ENCODE measurements at places on chromosomes 6 and 20.

GRCh38 chr6:64683682-64684081, 1023.3 kb downstream of the EYS start:
- no peak for DNase-seq

GRCh38 chr20:2379511-2380229, 1.0 kb upstream of the TGM6 start:
- peak; percentile 5 for DNase-seq

DNA sequence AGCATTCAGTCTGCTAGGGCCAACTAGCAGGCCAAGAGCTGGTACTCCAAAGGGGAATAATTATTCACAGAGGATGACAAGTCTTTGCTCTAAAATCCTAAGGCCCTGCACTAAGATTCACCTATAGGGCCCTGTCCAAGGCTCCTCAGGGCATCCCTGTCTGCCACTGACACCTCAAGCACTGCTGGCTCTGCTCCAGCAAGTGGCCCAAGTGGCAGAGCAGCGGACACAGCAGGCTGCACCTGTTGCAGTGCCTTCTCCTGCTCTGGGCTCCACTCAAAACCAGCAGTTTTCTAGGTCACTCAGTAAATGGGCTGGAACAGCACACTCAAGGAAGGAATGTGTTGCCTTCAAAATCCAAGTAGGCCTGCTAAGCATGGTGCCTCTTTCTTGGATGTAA, 36.4 kb upstream of the SMOC2 start:
- DNase-seq: no peak

- DNase-seq: no peak
Observed at GRCh38 chr6:27148404-27148795, 99.1 kb upstream of the PRSS16 start.

DNA sequence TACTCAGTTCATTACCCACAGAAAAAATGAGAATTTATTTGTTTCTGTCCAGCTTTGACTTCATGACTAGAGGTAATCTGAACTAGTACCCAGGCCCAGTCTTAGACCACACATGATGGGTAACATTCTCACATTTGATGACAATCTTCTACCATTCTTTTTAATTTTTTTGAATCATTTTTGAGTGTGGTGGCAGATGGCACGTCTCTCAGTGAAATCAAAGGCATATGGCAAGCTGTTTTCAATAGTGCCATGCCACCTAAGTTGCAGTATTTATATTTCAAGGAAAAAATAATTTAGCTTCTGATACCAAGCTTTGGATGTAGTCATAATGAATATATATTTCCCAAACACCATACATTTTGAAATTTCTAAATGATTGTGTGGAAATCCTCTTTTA, 88.8 kb upstream of the HS3ST5 start:
- DNase-seq: no peak

DNA sequence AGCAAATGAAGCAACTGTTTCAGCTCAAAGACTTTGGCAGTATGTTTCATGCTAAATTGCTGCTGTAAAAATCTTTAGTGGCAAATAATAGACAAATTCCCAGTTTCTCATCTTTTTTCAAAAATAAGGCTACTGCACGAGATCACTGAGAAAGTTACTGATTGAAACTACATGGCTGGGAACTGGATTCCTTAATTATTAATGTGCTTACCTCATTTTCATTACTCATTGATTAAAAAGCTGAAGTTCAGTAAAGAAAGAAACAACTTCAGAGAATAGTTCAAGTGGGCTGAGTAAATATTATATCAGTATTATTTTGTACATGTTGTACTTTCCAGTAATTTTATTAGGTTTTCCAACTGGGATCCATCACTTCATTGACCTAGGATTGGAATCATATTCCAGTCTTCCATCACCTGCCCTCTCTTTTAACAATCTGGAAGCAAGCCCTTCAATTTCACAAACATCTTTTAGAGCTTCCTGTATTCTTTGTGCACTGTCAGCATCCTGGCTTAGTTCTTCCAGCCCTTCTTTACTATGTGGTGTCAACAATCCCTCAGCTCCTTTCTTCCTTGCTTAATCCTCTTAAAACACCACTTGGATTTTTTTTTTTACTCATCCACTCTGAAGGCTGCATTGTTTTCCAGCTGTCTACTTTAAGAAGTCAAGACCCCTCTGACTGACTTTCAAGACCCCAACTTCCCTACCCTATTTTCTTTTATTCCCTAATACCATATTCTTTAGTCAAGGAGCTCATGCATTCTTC, 4.3 kb downstream of the MEI4 start:
- no peak for DNase-seq

DNA sequence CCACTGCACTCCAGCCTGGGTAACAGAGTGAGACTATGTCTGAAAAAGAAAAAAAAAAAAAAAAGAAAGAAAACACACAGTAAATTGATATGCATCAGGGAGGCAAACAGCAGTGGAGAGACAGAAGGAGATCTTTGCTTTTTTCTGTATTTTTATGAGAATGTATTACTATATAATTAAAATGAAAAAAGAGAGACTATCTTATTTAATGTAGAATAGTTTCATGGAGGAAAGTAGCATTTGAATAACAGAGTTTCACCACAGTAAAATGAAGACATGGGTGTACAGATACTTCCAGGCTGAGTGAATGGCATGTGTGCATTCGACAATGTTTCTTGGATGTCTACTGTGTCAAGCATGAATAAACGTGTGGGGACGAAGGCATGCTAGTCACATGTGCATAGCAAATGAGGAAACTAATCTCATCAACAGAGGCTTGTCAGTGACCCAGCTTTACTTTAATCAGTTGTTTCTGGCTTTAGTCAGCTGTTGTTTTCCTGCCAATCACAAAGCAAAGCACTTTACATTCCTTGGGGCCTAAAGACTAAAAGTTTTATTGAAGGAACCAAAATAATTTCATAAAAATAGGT, 55.5 kb upstream of the ARMH2 start:
- no peak for DNase-seq

GRCh38 chr6:108870357-108870756, 22.1 kb downstream of the ARMC2 start:
- no peak for DNase-seq

- DNase-seq: peak; percentile 66
Observed at GRCh38 chr6:116370760-116371119, at the start of gene DSE. DSE (plus strand) TSS chr6:116370947; CDS start chr6:116399251, 28,304 bp downstream.

- no peak for DNase-seq
Observed at GRCh38 chr6:154899824-154900463, 95.2 kb upstream of the TIAM2 start.

DNA sequence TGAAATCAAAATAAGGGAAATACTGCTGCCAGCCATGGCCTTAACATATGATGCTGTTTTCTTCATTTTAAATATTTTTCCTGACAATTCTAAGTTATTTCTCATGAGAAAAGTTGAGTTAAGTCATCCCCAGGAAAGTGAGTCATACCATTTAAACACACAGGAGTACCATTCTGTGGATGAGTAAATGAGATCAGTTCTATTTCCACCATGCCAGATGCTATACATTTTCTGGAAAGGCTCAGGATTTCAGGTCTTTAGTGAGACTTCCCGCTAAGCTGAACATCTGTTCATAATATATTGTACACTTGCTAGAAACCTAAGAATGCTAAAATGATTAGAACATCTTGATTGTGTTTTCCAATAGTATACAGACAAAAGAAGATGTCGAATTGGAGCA, 256.2 kb upstream of the MANEA start:
- no peak for DNase-seq

DNA sequence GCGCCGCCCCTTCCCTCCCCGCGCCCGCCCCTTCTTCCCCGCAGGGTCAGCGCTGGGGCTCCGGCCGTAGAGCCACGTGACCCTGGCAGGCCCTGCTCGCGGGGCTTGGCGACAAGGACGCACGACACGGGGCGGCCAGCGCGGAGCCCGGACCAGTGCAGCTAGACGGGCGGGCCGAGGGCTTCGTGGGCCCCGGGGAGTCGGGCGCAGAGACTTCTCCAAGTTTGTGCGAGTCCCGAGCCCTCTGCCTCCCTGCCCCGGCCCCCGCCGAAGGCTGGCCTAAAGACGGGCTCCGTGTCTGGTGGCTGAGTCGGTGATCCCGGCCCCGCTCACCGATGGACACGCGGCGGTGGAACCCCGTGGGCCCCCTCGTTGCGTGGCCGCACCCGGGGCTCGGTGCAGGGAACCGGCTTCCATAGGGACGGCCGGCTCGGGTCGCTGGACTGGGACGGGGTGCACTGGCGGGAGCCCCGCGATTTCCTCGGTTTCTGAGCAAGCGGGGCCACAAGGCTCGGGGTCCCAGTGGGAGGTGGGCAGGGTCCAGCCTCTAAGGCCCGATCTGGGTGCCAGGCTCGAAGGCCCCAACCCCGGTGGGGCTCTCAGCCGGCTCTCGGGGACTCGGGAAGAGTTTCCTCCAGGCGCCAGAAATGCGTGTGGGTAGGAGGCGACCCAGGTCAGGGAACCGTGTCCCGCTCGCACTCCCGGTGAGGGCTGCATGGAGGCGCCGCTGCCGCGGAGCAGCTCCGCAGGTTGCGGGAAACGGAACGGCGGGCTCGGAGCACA, 452 bp upstream of the GATA5 start:
- DNase-seq: no peak

DNA sequence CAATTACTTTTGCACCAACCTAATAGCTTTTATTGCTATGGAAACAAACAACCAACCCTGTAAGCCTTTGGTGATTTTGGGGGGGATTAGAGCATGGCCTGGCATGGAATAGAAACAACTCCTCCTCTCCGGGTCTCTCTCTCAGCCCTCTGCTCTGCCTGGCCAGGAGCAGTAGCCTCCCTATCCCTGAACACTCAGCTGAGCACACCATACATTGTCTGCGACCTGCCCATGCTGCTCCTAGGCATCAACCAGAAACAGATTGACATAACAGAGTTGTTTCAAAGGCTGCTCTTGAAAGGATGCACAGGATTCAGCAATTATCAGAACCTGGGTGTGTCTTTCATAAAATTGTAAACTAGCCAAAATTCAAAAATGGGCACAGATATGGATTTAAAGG, 29.8 kb upstream of the SMIM28 start:
- no peak for DNase-seq

- no peak for DNase-seq
Observed at GRCh38 chr20:57605878-57606277, 14.3 kb downstream of the ZBP1 start.

- DNase-seq: no peak
Observed at GRCh38 chr6:157056275-157056674, 267.0 kb downstream of the TMEM242 start.

GRCh38 chr6:167683028-167683862, 143.5 kb upstream of the AFDN start:
- no peak for DNase-seq

GRCh38 chr6:129835691-129836090, 25.4 kb downstream of the TMEM244 start:
- no peak for DNase-seq

- no peak for DNase-seq
Observed at GRCh38 chr20:32252189-32252588, 25.3 kb upstream of the KIF3B start.

- DNase-seq: no peak
Observed at GRCh38 chr6:33985313-33985751, 160.6 kb downstream of the GRM4 start.

DNA sequence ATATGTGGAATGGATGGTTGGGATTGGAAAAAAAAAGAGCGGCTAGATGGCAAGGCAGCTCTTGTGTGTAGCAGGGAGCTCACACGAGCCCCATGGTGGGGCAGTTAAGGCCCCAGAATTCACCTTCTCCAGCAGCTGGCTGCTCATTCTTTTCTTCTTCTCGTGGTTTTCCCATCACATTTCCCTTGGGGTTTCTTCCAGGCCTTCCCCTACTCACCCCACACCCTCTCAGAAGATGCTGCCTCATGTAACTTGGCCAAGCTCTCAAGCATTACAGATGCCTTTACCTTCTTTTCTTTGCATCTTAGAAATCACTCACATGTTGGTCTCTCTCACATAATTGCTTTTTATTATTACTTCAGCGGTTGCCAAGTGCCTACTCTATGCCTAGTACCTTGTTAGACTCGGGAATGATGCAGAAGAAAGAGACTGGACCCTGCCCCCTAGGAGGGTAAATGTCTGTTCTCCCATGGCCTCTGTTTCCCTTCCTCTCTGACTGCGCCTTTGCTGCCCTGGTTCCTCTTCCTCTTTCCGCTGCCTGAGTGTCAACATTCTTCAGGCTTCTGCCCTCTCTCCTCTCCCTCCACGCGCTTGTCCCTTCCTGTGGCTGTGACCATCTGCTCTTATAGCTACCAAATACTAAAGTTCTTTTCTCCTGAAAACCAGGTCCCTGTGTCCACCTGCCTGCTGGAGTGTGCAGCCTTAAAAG, 28.6 kb downstream of the PPARD start:
- DNase-seq: no peak

GRCh38 chr6:144033816-144034735, 26.0 kb upstream of the PLAGL1 start:
- no peak for DNase-seq

DNA sequence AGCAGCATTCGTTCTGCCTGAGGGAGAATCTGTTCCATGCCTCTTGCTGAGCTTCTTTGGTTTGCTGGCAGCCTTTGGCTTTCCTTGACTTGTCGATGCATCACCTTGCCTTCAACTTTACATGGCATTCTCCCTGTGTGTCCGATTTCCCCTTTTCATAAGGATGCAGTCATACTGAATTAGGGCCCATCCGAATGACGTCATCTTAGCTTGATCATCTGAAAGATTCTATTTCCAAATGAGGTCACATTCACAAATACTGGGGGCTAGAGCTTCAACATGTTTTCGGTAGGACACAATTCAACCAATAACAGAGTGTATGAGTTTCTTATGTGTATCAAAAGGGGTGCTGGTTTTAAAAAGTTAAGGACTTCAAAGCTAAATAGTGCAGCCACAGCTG, 27.8 kb upstream of the HECA start:
- no peak for DNase-seq

GRCh38 chr20:35866418-35867202, 87.7 kb downstream of the SCAND1 start:
- DNase-seq: no peak

DNA sequence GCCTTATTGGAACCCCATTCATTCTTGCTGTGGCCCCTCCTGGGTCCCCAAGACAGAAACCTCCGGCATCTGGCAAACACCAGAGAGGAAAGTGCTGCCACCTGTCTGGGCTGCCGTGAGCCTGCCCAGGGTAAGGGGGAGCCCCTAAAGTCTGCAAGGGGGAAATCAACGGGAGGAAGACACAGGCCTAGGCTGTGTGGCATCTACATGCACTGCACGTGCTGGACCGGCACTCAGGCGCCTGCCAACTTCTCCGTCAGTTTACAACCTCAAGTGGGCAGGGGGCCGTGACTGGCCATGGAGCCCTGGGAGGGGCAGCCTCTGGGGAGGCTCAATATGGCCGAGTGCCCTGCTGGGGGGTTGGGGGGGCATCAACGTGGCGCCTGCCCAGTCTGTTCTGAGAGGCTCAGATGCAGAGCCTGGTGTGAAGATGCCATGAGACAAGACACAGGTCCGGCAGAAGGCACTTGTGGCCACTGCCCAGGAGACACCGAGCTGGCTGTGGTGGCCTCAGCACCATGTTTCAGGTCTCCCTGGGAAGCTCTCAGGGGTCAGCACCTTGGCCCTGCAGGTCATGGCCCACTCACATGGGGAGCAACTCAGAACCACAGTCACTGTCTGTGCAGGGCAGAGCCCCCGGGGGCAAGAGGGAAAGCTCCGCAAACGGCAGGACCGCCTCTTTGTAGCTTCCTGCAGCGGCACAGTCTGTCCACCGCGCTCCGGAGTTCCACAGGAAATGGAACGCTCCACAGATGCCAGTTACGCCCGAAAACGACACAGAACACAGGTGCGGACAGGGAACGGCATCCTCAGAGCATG, 8.4 kb downstream of the UCKL1 start:
- DNase-seq: no peak

GRCh38 chr20:20083807-20084206, 31.5 kb downstream of the CFAP61 start:
- no peak for DNase-seq

- no peak for DNase-seq
Observed at GRCh38 chr6:140061110-140062042, 686.9 kb upstream of the CITED2 start.

GRCh38 chr6:166751051-166751595, 124.1 kb upstream of the RPS6KA2 start:
- no peak for DNase-seq

All from effector memory CD4-positive, alpha-beta T cell (primary cell).